Hindlimb muscle (tissue), 1 donor: ENCODE measurements at places on chromosomes 12 and 14.

GRCh38 chr12:26878661-26879119 lies 45.7 kb upstream of the ITPR2 start:
- DNase-seq = peak; percentile 67

DNA sequence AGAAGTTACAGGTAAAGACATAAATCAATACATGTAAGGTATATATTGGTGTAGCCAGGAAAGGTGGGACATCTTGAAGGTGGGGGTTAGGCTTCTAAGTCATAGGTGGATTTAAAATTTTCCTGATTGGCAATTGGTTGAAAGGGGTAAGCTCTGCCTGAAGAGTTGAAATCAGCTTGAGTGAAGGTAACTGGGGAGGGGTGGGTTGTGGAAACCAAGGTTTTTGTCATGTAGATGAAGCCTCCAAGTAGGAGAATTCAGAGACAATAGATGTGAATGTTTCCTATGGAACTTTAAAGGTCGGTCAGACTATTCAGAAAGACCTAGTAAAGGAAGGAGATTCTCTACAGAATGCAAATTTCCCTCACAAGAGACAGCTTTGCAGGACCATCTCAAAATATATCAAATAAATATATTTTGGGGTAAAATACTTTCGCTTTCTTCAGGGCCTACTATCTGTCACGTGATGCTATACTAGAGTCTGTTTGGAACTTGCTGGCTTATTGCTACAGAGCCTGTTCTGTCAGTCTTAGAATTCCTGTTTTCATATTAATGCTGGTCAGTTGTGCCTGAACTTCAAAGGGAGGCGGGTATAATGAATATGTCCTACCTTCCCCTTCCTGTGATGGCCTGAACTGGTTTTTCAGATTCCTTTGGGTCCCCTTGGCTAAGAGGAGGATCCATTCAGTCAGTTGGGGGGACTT lies 20.6 kb upstream of the SPATA7 start:
- DNase-seq = no peak

- no peak for DNase-seq
These were observed 1079.4 kb downstream of the TMEM121 start for GRCh38 chr14:106605548-106606448.

DNA sequence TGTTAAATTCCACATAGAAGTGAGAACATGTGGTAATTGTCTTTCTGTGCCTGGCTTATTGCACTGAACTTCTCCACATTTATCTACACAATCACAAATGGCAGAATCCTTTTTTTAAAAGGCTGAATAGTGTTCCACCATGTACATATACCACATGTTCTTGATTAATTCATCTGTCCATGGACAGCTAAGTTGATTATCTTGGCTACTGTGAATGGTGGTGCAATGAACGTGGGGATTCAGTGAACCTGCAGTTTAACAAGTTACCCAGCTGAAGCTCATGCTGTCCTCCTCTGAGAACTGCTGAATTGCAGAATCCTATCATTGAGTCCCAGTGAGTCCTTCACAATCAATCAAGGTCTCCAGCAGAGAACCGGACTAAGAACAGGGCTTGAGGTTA lies 74.9 kb downstream of the TBK1 start:
- DNase-seq = no peak

GRCh38 chr12:114335607-114336006 lies 70.3 kb downstream of the TBX5 start:
- DNase-seq = no peak

GRCh38 chr12:116707751-116708150 lies 30.1 kb downstream of the SPRING1 start:
- DNase-seq = no peak

GRCh38 chr12:81573228-81573627 lies 185.9 kb downstream of the PPFIA2 start:
- no peak for DNase-seq

- DNase-seq = no peak
These were observed 19.2 kb downstream of the PACS2 start for GRCh38 chr14:105333613-105334364.

- no peak for DNase-seq
These were observed 52.5 kb downstream of the SSPN start for GRCh38 chr12:26247873-26248272.

DNA sequence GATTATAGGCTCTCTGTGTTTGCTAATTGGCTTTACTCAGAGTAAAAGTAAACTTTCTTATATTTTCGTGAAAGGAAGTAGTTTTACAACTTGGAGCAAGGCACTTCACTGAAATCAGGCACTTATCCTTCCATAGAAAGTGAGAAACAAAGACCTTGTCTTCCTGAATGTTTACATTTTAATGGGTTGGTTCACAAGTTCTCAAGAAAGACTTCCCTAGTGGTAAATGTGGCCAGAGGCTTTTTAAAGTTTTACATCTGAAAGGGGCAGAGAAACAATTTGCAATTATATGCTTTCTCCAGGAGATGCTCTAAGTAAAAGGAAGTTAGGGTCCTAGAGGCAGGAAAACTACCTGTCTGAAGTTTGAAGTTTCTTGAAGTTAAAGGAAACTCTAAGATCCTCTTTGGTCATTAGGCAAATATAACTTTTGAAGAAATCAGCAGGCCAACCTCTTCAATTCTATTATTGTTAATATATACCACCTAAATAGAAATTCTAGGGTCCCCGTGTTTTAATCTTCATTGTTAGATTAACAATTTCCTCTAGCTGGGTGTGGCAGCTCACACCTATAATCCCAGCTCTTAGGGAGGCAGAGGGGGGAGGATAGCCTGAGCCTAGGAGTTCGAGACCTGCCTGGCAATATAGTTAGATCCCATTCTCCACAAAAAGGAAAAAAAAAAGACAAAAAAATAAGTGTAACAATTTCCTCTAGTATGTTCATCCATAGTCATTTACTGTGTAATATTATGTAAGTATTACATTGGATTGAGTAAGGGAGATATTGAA lies 644.9 kb upstream of the FOXG1 start:
- no peak for DNase-seq

- DNase-seq = no peak
These were observed 12.5 kb downstream of the GNS start for GRCh38 chr12:64746663-64747062.

GRCh38 chr12:51442324-51442723 lies 17.7 kb downstream of the SLC4A8 start:
- DNase-seq = no peak

DNA sequence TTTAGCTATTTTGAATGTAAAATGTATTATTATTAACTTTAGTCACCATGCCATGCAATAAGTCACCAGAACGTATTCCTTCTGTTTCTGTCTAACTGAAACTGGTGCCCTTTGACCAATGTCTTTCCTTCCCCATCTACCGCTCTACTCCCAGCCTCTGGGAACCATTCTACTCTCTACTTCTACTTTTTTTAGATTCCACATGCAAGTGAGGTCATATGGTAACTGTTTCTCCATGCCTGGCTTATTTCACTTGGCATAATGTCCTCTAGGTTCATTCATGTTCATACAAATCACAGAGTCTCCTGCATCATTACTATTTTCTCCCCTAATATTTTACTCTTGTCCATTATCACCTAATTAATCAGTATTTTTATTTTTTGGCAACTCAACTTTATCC lies 160.1 kb downstream of the TMX1 start:
- no peak for DNase-seq

DNA sequence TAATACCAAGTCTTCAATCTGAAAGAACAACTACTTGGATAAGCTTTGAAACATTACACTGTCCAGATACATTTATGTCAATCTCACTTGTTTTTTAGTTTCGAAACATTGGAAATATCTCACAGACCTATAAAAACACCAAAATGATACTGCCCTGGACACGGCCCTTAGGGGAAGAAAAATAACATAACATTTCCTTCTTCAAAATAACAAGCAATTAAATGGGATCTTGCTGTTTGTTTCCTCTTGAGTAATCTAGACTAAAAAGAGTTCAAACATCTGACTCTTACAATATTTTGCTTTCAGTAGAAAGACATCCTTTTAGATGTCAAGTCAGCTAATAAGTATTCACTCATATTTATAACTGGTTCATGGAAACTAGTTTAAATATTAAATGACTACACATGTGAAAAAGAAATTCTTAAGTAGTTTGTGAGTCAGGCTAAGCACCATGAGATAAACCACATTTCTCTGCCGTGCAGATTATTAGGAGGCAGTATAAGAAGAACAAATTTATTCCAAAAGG lies 87.5 kb downstream of the EPS8 start:
- no peak for DNase-seq

DNA sequence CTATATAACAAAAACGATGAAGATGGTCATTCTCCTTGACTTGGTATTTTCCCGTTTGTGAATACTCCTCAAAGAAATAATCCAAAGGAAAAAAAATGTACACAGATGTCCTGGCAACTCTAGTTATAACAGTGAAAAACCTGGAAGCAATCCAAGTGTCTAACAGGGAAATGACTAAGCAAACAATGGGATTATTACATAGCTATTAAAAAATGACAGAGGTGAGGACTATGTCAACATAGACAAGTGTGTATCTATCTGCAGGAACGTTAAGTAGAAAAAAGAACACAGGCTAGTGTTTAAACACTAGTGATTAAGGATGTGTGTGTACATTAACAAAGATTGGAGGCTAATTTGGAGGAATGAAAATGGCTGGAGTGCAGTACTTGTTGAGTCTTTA lies 5.9 kb upstream of the APOLD1 start:
- peak; percentile 26 for DNase-seq

DNA sequence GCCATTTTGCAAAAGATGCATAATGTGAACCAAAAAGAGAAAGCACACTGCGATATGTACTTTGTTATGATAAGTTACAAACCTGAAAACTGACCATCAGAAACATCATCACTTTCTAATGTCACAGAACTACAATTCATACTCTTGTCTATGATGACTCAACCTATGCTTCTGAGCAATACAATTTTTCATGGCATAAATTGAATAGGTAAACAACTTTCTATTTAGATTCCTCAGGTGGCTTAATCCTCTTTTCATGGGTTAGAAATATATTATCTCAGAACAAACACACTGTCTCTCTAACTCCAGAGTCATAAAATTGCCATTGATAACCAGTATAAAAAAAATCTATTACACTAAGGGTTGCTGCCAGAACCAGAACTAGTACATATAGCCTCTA lies 1715.0 kb upstream of the FLRT2 start:
- no peak for DNase-seq

DNA sequence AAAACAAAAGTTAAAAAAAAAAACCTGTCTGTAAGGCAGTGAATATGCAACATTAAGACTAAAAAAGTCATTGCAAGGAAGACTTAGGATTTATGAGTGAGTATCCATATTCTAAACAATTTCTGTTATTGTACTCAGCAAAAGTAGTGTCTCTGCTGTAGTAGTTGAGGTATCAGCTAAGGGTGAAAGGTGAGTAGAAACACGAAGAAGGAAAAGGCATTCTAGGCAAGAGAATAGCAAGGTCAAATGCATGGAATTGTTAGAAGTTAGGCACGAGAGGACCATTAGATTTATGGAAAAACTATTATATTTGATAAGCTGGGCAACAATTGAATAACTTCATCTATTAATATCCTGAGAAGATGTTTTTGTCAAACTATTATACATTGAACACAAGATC lies 1.8 kb downstream of the EID3 start:
- no peak for DNase-seq

DNA sequence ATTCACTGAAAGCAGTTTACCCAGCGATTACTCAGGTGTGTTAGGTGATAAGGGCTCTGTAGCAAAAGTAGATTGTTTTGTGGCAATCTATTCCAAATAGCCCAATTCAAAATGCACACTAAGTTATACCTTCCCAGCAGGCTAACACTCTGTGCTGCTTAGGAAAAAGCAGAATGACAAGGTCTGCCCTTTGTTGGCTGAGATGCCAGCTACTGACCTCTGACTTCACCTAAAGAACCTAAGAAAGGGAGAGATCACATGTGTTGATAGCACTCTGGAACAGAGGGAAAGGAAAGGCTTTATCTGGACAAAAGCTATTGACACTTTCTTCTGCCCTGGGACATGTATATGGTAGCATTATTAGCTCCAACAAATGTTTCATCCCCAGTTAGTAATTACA lies 402.3 kb downstream of the EGLN3 start:
- DNase-seq = no peak

DNA sequence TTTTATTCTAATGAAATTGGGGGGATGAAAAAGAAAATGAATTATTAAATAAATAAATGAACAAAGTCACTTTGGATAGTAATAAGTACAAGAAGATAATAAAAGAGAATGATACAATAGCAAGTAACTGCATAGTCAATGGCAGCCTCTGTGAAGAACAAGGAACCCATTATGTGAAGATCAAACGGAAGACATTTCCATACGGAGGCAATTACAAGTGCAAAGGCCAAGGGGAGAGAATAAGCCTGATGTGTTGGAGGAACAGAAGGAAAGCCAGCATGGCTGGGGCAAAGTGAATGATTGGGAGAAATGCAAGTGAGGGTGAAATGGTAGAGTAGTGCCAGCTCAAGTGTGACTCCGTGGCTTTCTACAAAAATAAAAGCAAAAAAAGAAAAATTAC lies 43.9 kb upstream of the CHPT1 start:
- no peak for DNase-seq

DNA sequence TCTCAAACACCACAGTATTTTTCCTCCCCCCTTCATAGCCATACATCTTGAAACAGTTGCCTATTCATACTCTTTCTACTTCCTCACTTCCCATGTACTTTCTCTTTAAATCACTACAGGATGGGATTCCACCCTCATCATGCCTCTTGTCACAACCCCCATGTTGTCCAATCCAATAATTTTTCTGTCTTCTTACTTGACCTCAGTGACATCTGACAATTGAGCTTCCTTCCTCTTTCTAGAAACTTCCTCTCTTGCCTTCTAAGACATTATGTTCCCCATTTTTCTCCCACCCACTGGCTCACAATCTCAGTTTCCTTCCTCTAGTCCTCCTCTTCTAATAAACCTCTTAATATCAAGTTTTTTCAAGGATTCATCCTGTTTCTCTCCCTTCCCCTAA lies 5.3 kb downstream of the C2CD5 start:
- no peak for DNase-seq

- DNase-seq = no peak
These were observed 39.9 kb upstream of the PLBD1 start for GRCh38 chr12:14607568-14607967.

- no peak for DNase-seq
These were observed 1.0 kb upstream of the TBK1 start for GRCh38 chr12:64450711-64451486.

GRCh38 chr14:67806246-67806645 lies 10.1 kb downstream of the ZFYVE26 start:
- no peak for DNase-seq

- DNase-seq = no peak
These were observed 30.6 kb upstream of the GALNT9 start for GRCh38 chr12:132359971-132360370.

GRCh38 chr14:70213721-70214282 lies 25.1 kb upstream of the SLC8A3 start:
- no peak for DNase-seq

- no peak for DNase-seq
These were observed 14.5 kb upstream of the IL22 start for GRCh38 chr12:68267892-68268396.

- DNase-seq = no peak
These were observed 440 bp upstream of the ISM2 start for GRCh38 chr14:77498984-77499527.

GRCh38 chr14:99035268-99035667 lies 236.7 kb downstream of the BCL11B start:
- peak; percentile 67 for DNase-seq
